Immature natural killer cell (primary cell): ENCODE measurements at places on chromosomes 2 and 18. TPM values are rescaled to one million over a fixed set of nuclear protein-coding genes. Genes with fewer than 3 reads are reported as not detected.

DNA sequence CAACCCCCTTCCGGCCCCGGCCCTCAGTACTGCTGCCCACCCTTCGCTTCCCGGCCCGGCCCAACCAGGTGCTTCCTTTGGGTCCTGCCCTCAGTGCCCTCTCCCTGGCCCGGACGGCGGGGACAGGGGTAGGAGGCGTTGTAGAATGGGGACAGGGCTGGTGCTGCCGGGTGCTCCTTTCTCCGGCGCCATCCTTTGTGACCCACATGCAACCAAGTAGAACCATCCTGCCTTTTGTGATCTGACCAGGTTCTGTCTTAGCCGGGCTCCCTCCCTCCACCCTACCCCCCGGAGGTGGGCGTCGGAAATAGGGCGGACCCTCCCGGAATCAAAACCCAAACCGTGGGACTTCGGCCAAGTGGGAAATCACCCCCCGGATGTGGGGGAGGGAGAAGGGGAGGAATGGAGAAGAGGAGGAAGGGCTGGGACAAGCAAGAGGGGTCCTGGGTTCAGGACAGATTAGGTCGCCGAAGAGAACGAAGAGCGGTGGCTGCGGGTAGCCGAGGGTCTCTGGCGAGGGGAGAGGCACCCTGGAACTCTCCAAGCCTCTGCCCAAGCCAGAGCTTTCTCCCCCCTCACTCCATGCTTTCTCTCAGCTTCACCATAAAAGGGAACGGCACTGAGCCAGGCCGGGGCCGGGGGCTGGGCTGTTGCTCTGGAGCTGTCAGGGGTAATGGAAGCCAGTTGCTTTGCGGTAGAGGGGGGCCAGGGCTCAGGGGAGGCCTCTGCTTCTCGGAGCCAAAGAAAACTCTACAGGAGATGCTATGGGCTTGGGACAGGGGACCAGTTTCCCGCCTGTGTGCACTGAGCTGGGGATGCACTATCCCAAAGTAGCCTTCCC, 756 bp upstream of the OST4 start:
- no peak for DNase-seq

DNA sequence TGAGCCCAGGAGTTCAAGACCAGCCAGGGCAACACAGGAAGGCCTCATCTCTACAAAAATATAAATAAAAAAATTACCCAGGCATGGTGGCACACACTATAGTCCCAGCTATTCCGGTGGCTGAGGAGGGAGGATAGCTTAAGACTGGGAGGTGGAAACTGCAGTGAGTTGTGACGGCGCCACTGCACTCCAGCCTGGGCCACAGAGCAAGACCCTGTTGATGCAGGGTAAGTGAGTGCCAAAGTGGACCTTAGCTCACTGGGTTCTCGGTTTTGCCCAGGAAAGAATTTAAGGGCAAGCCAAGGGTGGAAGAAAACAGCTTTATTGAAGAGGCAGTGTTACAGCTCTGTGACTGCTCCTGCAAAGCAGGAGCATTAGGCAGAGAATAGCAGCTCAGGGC, 6.9 kb upstream of the ERICH2 start:
- no peak for DNase-seq

DNA sequence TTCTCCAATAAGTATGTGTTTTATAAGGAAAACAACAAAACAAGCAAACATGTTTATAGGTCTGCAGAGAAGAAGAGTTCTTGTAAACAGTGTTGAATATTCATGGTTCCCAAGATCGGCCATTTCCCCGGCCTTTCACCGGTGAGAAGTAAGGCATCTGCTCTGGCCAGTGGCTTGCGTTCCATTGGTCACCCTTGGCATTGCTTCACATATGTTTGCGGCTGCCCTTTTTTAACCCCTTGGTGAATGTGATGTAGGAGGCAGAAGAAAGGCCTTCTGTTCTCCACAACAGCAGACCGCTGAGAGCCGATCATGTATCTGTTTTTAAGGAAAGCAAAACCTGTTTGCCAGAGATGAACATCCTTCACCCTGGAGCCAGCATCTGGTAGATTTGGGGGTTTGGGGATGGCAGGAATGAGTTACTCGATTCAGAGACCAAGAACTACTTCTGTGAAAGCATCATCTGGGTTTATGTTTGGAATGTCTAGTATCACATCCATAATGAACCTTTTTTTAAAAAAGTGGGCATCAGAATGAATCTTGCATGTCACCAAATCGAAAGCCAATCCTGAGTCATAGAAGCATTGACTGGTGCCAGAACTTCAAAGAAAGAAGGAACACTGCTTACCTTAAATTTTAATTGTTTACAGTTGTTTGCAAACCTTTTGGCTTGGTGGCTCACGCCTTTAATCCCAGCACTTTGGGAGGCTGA, 112.3 kb downstream of the AGAP1 start:
- no peak for DNase-seq

GALM gene
- 14.8 TPM for polyA plus RNA-seq

GPBAR1 gene
- polyA plus RNA-seq, result 2.9 TPM

PDE1A gene
- not detected for polyA plus RNA-seq

DNA sequence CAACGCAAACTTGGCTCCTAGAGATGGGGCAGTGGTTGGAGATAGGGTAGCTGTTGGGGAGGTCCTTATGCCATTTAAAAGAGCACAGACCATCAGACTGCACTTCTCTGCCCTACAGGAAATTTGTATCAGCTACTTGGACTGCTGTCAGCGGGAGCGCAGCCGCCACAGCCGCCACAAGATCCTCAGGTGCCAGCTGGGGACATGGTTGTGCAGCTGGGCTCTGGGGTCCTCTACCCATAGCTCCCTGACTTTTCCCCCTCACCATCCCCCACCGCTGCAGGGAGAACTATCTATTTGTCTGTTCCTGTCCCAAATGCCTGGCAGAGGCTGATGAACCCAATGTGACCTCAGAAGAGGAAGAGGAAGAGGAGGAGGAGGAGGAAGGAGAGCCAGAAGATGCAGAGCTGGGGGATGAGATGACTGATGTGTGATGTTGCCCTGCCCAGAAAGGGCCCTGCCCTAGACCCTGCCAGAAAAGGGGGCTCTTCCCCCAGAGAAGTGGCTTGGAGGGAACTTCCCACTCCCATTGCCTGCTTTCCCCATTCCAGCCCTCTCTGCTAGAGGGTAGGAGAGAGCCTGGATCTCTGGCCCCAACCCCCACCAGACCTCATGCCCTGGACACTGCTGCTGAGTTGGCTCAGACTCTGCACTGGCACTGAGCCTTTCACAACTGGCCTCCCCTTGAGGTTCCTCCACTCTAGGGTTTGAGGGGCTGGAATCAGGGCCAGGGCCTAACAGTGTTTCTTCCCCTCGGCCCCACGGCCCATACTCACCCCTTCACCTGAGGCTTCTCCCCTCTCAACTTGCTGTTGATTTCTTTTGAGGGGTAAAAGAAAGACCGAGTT, 7.3 kb downstream of the PRADC1 start:
- no peak for DNase-seq

DNA sequence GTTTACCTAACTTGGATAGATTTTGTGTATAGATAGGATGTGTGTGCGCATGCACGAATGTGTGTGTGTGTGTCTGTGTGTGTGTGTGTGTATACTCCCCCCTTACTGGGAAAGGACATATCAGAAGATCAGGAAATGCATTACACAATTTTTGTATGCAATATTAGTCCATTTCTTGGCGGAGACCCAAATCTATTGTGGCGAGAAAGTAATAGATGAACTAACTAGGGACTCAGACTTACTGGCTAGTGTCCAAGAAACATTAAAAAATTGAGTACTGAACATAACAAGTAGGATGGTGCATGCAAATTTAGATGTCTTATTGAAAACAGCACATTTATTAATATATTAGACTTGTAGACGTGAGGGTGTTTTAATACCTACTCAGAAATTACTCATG, 1036.5 kb upstream of the FANCL start:
- DNase-seq, result no peak

ACKR3 gene
- 3.1 TPM for polyA plus RNA-seq

DNA sequence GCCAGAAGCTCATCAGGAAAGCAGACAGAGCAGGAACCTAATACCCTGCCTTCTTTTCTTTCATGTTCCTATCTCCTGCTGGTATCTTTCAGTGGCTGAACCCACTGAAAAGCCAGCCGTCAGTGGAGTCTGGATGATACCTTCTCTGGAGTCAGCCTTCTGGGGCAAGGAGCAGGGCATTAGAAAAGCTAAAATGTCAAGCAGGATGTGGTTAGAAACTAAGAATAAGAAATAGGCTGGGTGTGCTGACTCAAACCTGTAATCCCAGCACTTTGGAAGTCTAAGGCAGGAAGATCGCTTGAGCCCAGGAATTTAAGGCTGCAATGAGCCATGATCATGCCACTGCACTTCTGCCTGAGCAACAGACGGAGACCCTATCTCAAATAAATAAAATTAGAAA, 642.0 kb upstream of the FSHR start:
- DNase-seq, result no peak

DNA sequence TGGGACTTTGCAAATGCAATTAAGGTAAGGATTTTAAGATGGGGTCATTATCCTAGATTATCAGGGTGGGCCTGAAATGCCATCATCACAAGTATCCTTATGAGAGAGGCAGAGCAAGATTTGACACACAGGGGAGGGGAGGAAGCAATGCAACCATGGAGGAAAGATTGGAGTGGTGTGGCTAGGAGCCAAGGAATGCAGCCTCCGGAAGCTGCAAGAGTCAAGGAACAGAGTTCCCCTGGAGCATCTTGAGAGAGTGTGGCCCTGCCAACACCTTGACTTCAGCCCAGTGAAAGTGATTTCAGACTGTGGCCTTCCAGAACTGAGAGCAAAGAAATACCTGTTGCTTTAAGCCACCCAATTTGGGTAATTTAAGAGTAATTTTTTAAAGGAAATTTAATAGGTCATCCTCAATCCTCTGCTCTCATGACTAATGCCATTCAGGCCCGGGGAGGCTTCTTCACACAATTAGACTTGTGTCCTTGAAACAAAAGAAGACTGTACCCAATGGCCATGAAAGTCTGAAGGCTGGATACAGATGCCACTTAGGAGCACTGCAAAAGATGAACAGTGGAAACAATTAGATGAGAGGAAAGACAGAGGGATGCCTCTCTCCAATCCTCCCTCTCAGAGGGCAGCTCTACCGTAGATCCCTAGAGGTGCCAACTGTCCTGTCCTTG, 250.3 kb upstream of the ID2 start:
- no peak for DNase-seq

- DNase-seq, result no peak
Measured at GRCh38 chr2:94871226-94872087, at the start of gene TEKT4. Gene TEKT4 (plus strand): TSS chr2:94871430. CDS start chr2:94871580, 150 bp downstream.

DNA sequence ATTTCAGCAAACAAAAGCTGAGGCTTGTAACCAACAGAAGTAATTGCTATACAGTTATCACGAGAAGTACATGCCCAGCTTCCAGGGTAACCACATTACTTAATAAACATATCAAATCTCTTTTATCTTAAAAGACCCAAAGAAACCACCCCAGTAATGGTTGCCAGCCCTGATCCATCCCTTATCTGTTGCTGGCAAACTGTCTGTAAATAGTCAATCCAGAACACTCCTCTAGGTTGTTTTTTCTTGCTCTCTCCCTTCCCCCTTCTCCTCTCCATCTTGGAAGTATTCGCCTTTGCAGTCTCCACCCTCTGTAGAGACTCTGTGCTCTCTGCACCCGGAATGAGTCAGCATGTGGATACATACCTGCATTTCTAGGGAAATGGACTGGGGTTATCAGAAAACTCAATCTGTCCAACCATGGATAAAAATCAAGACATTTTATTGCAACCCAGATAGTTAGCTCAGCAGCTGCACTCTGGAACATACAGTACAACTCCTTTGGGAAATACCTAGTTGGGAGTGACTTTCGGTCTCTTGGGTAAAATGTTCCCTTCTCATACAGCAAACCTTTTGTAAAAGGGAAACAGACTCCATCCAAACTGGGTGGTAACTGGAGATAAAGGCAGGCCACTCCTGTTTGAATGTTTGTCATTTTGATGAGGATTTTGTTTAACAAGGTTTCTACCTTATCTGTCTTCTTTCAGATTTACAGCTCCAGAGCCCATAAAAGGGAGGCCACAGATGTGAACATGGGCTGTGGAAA, 123.5 kb upstream of the FOSL2 start:
- no peak for DNase-seq

DLGAP1 gene
- not detected for polyA plus RNA-seq

GRCh38 chr2:165825041-165825440, 31.0 kb upstream of the GALNT3 start:
- no peak for DNase-seq

GRCh38 chr2:237280939-237281338, 133.0 kb downstream of the COL6A3 start:
- DNase-seq, result no peak

DNA sequence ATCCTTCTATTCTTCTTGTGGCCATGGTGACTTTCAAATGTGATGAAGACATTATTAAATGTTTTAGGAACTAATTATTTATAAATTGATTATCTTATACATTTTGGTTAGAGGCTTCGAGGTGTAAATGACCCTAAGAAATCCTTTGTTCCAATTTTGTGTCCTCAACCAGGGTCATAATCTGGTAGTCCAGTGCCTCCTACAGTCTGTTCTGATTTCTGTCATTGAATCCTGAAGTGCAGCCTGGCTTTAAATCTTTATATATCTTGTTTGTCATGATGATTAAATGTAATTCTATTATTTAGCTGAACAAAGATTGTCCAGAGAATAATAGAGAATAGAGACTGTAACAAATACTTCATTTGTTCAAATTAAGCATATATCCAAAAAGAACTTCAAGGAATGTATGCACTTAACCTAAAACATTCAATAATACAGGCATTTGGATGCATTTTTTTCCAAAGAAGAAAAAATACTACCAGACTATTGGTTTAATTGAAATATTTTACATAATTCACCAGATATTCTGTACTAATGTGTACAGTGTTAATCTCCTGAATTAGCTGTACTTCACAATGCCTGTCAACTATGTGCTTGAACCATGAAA, 89.8 kb downstream of the PRPF40A start:
- peak; percentile 17 for DNase-seq

HOXD11 gene
- not detected for polyA plus RNA-seq

SPC25 gene
- polyA plus RNA-seq, result 1.7 TPM

CD207 gene
- 0.20 TPM for polyA plus RNA-seq

PPP1R7 gene
- 108 TPM for polyA plus RNA-seq

LIMS3 gene
- polyA plus RNA-seq, result 1.1 TPM

DNA sequence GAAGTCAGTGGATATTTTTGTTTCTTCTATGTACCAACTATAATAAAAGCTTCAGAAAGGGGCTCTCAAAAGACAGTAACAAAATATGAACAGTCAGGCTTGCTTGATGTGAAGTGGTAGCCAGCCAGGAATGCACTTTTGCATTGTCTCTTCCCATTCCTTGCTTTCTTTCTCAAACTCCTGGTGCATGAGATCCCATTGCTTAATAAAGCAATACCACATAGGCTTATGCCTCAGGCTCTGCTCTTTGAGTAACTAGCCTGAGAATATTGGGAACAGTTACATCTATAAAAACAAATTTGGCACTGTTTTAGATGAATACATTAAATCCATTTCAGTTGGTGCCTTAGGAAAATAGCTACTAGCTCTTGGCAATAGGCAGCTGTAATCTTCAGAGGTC, 62.6 kb upstream of the ST6GAL2 start:
- DNase-seq, result no peak

DNA sequence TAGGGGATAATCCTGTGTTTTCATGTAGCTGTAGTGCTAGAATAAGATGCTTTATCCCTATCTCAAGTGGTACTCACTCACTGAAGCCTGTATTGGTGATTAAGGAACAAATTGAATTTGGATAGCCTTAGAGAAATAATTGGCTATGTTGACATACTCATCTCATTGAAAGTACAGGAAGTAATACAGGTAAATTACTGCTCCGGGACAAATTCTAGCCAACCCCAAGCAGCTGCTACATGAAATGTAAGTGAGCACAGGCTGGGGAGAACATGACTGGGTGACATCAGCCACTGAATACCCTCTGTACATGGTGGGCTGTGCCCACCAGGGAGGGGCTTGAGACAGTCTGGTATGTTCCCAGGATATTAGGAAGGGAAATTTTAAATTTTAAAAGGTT, 188.4 kb upstream of the RASGRP3 start:
- no peak for DNase-seq
